ENCODE measurements at places on chromosomes 7 and 10. TPM values are rescaled to one million over a fixed set of nuclear protein-coding genes. Genes with fewer than 3 reads are reported as not detected.

COA1 gene
- total RNA-seq, result 22.2 TPM

CCDC7 gene
- total RNA-seq, result 3.9 TPM

RABGEF1 gene
- total RNA-seq, result 18.0 TPM

SFTPA2 gene
- not detected for total RNA-seq

VAX1 gene
- total RNA-seq, result not detected

UNC5B gene
- total RNA-seq, result 5.3 TPM

PSD gene
- total RNA-seq, result under 0.01 TPM

CRHR2 gene
- total RNA-seq, result not detected

CFAP43 gene
- total RNA-seq, result under 0.01 TPM

ARMC10 gene
- total RNA-seq, result 28.6 TPM

PTPN12 gene
- 82.3 TPM for total RNA-seq

NPC1L1 gene
- total RNA-seq, result not detected

MYL10 gene
- not detected for total RNA-seq

TMEM248 gene
- total RNA-seq, result 84.0 TPM

CTAGE4 gene
- total RNA-seq, result not detected

SH2D4B gene
- total RNA-seq, result 0.16 TPM

ASB13 gene
- total RNA-seq, result 7.4 TPM

CALHM1 gene
- total RNA-seq, result not detected

GPR26 gene
- not detected for total RNA-seq

BBIP1 gene
- 26.7 TPM for total RNA-seq

LRRTM3 gene
- not detected for total RNA-seq

CCL24 gene
- total RNA-seq, result not detected

LMBR1 gene
- 141 TPM for total RNA-seq

TLX1 gene
- total RNA-seq, result not detected

PRSS37 gene
- total RNA-seq, result not detected

HOXA6 gene
- total RNA-seq, result 2.3 TPM

MRC1 gene
- 2.1 TPM for total RNA-seq

LIPF gene
- total RNA-seq, result not detected

FAM53B gene
- total RNA-seq, result 24.1 TPM

MACC1 gene
- total RNA-seq, result not detected

CAV2 gene
- total RNA-seq, result 400 TPM

GOLGA7B gene
- total RNA-seq, result not detected

LIPM gene
- not detected for total RNA-seq

PAOX gene
- 6.0 TPM for total RNA-seq

NUTM2A gene
- total RNA-seq, result 0.44 TPM

HYAL4 gene
- 1.2 TPM for total RNA-seq

All from bladder microvascular endothelial cell (primary cell).